Activated CD4-positive, alpha-beta T cell treated with anti-CD3 and anti-CD28 coated beads for 1 hour (primary cell): ENCODE measurements at places on chromosomes 12 and 14.

DNA sequence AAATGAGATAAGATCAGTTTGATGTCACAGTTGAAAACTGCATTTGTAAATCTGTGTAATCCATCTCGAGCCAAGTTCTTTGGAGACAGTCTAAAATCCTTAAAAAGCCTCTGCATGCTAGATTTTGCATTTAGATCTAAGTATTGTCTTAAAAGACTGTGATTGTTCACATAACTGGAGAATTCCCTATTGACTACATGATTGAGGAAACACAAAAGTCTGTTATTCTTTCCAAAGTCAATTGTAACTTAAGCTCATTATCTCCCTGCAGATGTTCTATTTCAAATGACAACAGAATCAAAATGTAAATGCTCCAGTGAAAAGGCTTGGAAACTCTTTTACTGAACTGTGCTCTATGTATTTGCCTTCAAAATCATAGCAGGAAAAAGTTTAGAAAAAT, 77.8 kb downstream of the MYF5 start:
- no peak for DNase-seq

GRCh38 chr12:131074221-131075083, 120.7 kb downstream of the ADGRD1 start:
- no peak for DNase-seq

DNA sequence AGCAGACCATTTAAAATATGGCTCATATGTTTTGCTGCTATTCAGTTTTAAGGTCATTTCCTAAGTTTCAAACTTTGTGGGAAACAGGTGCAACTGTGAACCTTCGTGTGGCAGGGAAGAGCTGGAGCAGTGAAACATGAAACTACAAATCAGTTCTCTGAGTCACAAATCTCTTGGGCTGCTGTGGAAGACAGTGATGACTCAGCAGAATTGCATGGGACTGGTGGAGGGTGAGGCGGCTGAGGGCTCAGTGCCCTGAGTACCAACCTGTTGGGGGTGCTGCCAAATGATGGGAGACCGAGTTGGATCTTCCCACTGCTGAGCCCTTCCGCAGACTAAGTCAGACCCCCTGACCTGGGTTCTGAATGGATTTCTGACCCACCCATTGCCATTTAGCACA, 8.4 kb upstream of the CALM1 start:
- no peak for DNase-seq

GRCh38 chr14:61177279-61178225, 103.6 kb downstream of the TMEM30B start:
- no peak for DNase-seq

DNA sequence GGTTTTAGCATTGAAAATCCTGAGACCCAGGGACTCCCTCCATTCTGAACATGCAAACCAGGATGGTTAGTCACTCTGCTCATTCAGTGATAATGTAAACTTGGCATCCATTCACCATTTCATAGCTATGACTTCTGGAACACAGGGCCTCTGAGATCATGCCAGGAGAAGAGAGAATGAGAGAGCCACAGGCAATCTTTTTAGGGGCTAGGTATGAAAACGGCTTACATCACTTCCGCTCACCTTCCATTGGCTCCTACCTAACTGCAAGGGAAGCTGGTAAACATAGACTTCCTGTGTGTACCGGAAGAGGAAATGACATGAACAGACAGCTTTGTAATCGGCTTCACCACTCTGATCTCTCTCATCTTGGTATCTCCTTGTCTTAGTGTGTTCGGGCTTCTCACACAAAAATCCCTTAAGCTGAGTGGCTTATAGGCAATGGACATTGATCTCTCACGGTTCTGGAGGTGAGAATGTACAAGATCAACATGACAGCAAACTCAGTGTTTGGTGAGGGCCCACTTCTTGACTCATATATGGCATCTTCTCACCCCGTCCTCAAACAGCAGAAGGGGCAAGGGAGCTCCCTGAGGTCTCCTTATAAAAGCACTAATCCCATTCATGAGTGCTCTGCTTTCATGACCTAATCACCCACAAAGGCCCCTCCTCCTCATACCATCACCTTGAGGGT, 465.9 kb upstream of the TBX3 start:
- DNase-seq, result no peak

GRCh38 chr12:95820096-95820703, 29.6 kb upstream of the NTN4 start:
- no peak for DNase-seq

DNA sequence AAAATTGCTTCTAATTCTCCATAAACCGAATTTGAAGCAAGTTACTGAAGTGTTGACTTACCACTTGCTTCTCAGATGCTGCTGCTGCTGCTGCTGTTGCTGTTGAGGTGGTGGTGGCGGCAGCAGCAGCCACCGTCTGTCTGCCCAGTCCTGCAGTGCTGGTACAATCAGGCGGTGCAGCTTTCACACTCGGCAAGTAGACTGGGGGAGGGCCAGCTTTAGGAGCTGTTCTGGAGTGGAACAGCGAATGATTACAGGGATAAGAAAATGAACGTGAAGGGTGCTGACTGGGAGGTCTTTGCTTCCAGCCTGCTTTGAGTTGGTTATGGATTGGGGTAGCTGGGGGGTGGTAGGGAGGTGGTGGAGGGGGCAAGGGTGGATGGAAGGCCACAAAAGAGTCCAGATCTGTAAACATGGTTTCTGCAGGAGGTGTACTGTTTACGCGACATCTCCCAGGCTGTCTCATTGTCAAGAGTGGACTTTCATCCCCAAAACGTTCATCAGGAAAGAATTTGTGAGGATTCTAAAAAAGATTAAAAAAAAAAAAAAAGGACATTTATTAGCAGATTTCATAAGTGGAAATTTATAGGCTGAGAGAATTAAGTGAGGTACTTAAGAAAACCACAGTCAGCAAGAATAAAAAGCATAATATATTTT, 38.8 kb downstream of the UBR7 start:
- DNase-seq, result no peak

DNA sequence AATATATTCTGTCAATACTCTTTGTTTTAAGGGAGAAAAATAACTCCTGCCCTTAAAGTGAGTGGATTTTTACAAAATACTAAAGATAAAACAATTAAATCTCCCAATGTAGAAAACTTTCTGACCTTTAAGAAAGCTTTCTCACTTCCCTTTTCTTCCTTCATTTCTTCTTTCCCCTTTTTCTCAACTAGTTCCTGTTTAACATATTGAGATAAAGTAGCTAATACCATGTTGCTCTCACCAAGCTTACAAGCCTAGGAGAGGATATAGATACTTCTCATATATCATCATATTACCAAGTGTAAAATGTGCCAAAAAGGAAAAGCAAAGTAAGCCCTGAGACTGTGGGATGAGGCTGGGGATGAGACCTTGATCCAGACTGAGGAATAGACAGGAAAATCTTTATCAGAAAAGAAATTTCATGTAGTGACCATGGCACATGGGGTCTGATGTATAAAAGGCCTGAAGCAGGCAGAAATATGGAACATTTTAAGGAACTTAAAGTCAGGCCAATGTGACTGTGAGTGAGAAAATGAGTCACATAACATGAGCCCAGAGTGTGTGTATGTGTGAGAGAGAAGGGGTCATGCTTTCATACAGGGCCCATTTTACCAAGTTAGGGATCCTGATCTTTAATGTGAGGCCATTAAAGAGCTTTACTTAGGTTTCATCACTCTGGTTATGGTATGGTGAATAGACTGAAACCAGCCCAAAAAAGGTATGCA, 1.6 kb upstream of the RPL10L start:
- DNase-seq, result no peak

DNA sequence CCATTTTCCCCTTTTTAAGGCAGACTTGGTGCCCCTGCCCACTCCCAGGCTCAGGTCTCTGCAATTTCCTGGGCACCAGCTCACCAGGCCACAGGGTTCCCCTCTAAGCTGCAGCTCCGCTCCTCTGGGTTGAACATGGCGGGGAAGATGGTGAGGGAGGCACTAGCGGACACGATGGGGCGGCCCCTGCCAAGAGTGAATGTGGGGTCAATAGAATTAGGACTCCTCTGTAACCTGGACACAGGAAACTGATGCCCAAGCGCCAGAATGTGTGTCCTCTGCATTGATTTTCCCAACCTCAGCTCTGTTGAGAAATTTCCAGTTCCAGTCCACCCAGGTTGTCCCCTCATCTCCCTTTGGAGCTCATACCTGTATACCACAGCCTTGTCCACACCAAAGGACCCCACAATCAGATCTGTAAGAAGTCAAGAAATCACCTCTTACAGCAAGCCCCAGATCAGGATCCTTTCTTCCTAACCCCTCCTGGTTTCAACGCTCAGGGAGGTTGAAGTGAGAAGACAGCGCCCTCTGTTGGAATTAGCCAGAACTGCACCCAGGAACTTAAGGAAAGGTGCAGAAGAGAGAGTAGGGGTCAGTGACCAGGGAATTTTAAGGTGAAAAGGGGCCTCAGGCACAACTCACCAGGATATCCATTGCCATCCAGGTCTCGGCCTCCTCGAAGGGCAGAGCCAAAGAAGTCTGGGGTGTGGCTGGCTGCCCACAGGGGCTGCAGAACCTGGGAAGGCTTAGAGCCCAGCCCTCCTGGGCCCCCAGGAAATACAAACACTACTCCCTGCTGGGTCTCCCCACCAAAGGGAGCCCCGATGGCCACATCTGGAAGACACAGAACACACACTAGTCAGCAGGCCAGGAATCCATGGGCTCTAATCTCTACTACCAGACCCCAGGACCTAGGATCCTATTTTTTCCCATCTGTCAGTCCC, 14.7 kb downstream of the ITGA5 start:
- DNase-seq, result no peak

DNA sequence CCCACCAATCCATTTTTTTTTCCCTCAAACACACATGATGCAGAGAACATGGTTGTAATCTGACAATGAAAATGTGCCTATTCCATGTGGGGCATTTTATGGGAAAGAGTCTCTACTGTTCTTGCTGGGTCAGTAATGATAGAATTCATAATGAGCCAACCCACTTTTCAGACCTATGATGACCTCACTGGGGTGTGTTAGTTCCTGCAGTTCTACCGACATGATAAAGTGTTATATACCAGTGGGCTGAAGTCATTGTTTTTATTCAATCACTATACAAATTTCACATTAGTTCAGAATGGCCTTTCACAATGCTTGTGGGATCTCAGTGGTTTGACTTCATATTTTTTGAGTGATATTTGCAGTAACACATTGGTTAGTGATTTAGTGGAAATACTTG, 47.5 kb downstream of the PPFIBP1 start:
- no peak for DNase-seq

DNA sequence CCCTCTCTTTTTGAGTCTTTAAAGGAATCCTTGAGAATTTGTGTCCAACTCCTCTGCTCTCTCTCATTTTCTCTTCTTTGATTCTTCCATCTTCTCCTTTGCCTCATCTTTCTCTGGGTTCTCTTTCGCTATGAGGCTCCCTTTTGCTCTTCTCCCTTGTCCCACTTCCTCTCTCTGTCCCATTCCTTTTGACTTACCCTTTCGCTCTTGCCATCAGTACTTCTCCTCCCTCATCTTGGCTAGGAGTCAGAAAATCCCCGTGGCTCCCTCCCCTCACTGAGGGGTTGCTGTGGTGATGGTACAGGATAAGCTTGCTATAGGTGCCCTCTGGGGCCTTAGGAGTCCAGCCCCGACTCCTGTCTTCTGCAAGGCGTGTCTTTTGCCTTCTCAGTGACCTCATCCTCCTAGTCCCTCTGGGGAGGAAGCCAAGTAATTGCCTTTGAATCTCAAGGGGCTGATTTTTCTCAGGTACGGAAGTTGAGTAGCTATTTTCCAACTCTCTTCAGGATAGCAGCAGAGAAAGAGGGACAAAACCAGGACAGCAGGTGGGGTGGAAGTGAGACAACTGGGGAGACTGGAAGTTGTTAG, 6.4 kb downstream of the PDE1B start:
- DNase-seq, result no peak

- DNase-seq, result no peak
These were observed 2.0 kb downstream of the FOXN4 start for GRCh38 chr12:109307051-109307450.

DNA sequence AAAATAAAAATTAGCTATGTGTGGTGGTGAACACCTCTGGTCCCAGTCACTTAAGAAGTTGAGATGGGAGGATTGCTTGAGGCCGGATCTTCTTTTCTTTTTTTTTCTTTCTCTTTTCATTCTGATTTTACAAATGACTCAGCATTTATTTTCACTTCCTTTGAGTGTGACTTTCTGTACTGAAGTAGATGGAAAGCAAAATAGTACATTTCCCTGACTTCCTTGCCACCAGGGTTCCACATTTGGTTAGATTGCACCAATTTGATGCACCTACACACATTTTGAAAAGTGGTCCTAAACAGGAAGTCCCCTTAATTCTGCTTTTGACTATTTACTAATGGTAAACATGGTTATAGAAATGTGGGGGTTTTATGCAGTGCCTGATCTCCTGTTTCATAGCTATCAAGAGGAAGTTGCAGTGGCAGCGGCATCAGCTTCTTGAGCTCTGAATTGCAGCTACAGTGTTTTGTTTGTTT, 13.0 kb upstream of the LEMD3 start:
- DNase-seq, result no peak

GRCh38 chr14:104600141-104600643, 4.4 kb downstream of the TMEM179 start:
- DNase-seq, result no peak

DNA sequence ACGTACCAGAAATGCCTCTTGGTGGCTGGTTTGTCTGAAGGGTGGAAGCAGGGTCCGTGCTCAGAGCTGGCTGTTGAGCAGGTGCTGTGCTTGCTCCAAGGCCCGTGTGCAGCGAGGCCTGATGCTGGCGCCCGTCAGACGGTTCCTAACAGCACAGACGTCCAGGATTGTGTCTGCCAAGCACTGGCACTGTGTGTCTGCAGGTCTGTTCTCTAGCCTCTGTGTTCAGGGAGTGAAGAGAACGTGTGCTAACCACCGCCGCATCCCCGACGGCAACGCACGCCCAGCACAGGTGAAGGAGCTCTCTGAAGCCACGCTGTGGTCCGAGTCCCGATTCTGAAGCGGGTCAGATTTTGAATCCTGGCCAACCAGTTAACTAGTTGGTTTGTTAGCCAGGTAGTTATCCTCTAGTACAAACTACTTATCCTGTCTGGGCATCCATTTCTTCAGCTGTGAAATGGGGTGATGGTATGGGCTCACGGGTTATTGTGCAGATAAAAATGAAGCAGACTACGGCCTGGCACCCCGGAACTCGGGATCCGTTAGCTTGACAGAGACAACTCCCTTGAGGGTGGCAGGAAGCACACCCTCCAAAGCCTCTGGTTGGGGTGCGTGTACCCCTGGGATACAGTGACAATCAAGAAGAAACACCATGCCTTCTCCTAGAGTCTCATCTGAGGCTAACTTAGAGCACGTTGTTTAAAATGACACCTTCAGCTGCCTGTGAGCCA, 18.6 kb upstream of the TDRD9 start:
- DNase-seq, result no peak

GRCh38 chr14:49962621-49963020, 69.7 kb downstream of the ARF6 start:
- DNase-seq, result no peak
